NCI-H2081 treated with DMSO at 0.1 percent for 48 hours (cell line): ENCODE measurements at places on chromosomes 6 and 20.

DNA sequence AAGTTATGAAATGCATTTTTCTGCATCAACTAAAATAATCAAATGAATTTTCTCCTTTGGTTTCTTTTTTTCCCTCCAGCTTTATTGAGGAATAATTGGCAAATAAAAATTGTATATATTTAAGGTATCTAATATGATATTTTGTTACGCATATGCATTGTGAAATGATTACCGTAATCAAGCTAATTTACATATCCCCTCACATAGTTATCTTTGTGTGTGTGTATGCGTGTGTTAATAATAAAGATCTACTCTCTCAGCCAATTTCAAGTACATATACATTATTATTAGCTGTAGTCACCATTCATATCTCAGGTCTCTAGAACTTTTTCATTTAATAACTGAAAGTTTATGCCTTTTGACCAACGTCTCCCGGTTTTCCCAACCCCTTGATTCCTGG, 61.1 kb downstream of the SYCP2L start:
- DNase-seq, result no peak

DNA sequence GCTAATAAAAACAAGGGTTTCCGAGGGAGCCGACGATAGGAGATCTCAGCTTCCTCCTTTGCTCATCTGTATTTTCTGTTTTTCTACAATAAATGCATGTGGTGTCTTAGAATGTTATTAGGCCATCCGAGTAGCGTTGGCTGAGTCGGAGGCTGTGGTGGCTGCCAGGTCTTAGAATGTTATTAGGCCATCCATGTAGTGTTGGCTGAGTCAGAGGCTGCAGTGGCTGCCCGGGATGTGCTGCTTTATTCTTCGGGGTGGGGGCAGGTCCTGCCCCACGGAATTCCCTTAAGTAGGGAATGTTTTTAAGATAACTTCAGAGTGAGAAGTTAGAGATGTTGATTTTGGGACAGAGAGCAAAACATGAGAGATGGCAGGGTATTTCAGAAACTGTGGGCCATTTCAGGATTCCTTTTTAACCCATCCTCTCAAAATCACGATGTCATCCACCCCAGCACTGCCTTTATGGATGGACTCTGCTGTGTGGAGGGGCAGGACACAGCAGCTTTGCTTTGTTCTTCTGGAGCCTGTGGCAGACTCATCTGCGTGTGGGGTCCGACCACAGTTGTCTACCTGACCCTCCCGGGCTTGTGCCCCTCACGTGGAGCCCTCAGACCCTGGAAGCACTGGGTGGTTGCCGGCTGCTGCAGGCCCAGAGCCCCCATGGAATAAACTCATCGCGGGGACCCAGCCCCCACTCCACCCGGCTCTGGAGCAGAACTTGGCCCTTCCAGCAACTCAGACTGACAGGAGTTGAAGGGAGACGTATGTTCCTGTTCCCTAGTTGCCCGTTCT, 20.4 kb downstream of the OSBPL2 start:
- no peak for DNase-seq

DNA sequence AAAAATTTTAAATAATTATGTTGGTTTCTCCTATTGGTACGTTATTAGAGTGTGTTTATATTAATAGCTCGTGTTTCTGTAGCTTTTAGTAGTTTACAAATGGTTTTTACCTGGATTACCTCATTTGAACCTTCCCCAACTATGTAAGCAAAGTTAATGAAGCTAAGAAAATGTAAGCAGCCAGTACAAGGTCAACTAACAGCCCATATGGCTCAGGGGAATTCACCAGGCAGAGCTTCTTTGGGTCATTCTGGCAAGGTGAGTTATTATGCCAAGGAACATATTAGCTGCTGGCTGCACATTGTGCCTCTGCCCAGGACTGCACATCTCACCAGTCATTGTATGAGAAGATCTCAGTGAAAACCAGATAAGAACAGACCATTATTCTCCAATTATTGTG, 27.0 kb upstream of the MARCKS start:
- no peak for DNase-seq

DNA sequence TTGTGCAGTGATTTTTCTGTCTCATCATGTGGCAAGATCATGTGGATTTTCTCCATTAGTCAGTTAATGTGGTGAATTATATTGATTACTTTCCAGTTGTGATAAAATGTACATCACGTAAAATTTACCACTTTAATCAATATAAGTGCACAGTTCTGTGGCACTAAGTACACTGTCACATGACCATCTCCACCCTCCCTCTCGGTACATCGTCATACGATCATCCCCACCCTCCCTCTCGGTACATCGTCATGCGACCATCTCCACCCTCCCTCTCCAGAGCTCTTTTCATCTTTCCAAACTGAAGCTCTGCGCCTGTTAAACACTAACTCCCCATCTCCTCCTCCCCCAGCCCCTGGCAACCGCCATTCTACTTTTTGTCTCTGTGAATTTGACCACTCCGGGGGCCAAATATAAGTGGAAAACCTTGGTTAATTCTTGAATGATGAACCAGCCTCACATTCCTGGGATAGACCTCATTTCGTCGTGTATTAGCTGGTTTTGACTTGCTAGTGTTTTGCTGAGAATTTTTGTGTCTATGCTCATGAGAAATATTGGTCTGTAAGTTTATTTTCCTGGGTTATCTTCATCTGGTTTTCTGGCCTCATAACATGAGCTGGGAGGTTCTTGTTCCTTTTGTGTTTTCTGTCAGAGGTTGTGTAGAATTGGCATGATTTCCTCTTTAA, 10.8 kb downstream of the NTSR1 start:
- DNase-seq, result no peak

- DNase-seq, result no peak
These were observed 106.3 kb downstream of the STXBP5 start for GRCh38 chr6:147310521-147310920.

- no peak for DNase-seq
These were observed 78.6 kb downstream of the AIG1 start for GRCh38 chr6:143139239-143139784.

- no peak for DNase-seq
These were observed 27.1 kb downstream of the TOMM6 start for GRCh38 chr6:41814629-41815028.

DNA sequence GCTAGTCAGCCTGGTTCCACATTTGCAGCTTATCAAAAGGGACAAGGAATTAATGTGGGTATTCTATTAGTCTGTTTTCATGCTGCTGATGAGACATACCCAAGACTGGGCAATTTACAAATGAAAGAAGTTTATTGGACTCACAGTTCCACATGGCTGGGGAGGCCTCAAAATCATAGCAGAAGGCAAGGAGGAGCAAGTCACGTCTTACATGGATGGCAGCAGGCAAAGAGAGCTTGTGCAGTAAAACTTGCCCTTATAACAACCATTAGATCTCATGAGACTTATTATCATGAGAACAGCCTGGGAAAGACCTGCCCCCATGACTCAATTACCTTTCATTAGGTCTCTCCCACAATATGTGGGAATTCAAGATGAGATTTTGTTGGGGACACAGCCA, 689.1 kb upstream of the MARCKS start:
- no peak for DNase-seq

GRCh38 chr6:42403831-42404230, 47.9 kb downstream of the TRERF1 start:
- DNase-seq, result no peak

DNA sequence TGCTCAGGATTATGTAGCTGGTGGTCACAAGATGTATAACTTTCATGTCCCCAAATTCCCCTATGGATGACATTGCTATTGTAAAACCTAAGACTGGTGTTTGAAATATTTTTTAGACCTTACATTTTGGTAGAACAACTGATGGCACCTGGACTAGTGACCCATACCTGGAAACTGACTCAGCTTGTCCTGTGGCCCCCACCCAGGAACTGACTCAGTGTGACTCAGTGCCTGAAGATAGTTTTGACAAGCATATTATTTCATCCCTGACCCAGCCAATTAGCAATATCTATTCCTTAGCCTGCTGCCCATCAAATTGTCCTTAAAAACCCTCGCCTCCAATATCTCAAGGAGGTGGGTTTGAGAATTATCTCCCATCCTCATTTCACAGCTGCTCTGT, 90.9 kb upstream of the GRIK2 start:
- DNase-seq, result no peak

- DNase-seq, result no peak
These were observed 28.3 kb upstream of the CD83 start for GRCh38 chr6:14089224-14089623.

- DNase-seq, result no peak
These were observed 102.7 kb upstream of the AHI1 start for GRCh38 chr6:135600086-135600702.

DNA sequence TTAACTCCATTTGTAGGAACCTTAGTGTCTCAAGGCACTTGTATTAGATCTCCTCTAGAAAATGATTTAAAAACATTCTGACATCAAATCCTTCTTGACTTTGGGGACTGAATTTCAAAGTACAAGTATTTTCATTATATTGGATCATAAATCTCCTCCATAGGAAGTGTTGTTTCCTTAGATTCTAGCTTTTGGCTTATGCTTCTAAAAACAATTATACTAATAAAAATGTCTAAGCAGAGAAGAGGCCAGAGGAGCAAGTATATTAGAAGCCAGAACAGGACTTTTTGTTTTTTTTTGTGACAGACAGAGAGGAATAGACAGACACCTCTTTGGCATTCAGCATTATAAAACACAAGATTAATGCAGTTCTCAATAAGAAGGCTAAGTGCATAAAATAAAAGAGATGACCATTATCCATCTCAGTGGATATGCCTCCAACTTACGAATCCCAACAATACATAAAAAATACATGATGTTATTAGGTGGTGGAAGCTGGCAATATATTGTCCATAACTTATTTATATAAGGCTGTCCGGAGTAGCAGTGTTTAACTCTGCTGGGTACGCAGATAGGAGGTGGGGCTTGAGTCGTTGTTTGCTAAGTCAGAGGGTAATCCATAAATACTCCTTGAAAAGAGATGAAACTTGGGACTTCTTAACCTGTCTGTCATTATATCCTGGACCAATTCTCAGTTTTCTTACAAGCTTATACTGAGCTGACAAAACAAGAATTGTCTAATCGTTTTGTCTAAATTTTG, 31.9 kb upstream of the NOX3 start:
- DNase-seq, result no peak

- no peak for DNase-seq
These were observed 1.9 kb upstream of the NECAB3 start for GRCh38 chr20:33676121-33676520.
